ENCODE measurements at places on chromosomes 3 and 15. TPM values are rescaled to one million over a fixed set of nuclear protein-coding genes. Genes with fewer than 3 reads are reported as not detected.

C3orf62 gene
- total RNA-seq = 2.6 TPM

NDUFB5 gene
- total RNA-seq = 360 TPM

RBP2 gene
- total RNA-seq = not detected

GOLGA6A gene
- total RNA-seq = not detected

RPS17 gene
- total RNA-seq = 707 TPM

REC114 gene
- 1.00 TPM for total RNA-seq

ROPN1B gene
- total RNA-seq = 4.6 TPM

CAND2 gene
- total RNA-seq = 61.6 TPM

HIGD2B gene
- total RNA-seq = not detected

ARGFX gene
- not detected for total RNA-seq

U2SURP gene
- total RNA-seq = 39.8 TPM

CCDC80 gene
- total RNA-seq = 54.0 TPM

DNA sequence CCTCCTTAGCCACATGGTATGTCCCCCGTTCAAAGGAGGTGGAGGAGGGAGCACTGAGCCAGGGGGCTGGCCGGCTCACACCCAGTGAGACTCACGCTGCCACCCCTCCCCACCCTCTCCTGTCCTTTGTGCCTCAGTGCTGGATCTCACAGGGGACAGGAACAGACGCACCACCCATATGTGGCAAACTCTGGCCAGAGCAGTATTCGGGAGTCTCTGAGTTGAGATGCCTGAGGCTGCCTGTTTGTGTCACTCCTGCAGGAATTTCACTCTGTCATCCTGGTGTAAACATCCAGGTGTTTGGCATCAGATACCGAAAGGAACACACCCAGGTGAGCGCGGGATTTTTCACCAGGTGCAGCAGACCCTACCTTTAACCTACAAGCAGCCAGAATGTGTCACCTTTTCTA lies 25.7 kb downstream of the RGMA start:
- DNase-seq = peak; percentile 7

GRCh38 chr3:23915537-23916108 lies 1.2 kb downstream of the NKIRAS1 start:
- DNase-seq = no peak

- DNase-seq = no peak
Measured at GRCh38 chr3:134896141-134896540, 101.1 kb downstream of the EPHB1 start.

DNA sequence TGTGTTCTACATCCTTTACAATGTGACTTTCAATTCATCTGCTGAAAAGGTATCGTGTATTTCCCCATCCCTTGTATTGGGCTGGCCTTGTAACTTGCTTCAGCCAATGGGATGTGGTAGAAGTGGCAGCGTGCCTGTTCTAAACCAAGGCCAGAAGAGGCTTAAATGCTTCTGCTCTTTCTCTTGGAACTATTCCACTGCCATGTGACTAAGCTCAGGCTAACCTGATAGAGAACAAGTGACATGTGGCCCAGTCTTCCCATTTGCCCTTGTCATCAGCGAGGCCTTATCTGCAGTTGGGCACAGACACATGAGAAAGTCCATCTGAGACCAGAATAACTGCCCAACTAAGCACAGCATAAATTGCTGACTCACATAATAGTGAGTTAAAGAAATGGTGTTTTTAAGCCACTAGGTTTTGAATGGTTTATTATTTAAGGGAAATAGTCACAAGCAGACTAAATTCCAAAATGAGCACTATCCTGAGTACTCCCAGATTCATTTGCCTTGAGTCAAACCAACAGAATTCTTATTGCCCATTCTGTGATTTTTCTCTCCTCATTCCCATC lies 230.2 kb downstream of the CPNE4 start:
- DNase-seq = peak; percentile 68

- no peak for DNase-seq
Measured at GRCh38 chr15:94125156-94125555, 106.2 kb upstream of the MCTP2 start.

- no peak for DNase-seq
Measured at GRCh38 chr3:131260525-131260924, 121.0 kb upstream of the NUDT16 start.

DNA sequence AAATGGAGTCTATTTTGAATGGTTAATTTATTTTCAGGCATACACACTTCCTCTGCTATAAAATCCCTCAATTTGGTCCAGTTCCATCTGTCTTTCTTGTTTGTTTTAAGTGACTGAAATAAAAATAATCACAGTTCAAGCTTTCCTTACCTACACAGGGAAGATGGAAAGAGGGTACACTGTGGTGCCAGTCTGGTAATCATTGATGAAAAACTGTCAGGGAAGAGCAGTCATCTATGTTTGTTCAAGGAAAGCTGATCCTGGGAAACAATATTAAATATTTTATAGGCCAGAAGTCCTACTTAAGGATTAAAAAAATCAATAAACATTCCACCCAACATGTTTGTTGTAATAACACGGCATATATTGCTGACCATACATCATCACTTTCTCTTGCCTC lies 115.2 kb upstream of the KCNMB2 start:
- DNase-seq = no peak

GRCh38 chr3:134918441-134918840 lies 123.4 kb downstream of the EPHB1 start:
- DNase-seq = no peak

GRCh38 chr15:70954171-70954570 lies 61.5 kb downstream of the LRRC49 start:
- DNase-seq = no peak

GRCh38 chr3:178001670-178002101 lies 534.5 kb upstream of the KCNMB2 start:
- DNase-seq = no peak

DNA sequence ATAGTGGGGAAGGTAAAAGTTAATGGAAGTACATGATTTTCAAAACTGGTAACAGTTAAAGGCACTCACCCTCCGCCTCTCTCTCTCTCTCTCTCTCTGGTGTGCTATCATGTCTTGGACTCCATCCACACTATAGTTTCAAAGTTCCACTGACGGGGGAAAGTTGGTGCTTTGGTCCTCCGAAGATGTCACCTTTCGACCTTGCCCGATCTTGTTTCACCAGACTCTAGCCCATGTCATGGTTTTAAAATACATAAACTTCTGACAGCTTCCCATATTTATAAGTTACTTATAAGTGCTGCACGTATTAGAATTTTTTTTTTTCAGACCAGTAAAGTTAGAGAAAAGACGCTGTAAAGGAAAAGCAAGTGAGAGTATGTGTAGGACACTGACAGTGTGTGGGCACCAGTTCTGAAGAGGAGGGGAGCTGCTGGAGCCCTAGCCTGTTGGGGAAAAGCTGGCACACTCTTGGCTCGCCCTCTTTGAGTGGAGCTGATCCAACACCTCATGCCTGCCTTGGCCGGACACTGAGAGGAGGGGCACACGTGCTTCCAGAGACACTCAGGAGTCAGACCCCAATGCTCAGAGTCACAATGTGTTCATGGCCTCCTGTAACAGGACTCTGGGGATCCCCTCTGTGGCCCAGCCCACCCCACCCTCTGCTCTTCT lies 200.5 kb upstream of the TPM1 start:
- DNase-seq = peak; percentile 65

GRCh38 chr3:177633671-177634207 lies 436.5 kb upstream of the TBL1XR1 start:
- no peak for DNase-seq

DNA sequence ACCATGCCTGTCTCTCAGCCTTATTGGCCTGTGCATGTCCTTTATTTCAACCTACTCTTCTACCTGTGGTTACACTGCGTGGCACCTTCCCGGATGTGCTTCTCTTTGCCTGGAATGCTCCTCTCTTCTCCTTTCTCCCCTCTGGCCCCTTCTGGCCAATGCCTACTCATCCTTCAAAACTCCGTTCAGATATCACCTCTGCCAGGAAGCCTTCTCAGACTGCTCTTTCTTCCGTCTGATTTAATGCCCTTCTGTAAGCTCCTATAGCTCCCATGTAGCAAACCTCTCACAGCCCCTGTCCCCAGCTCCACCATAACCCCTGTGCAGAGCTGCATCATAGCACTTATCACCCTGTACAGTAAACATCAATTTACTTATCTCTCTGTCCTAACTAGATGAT lies 13.2 kb downstream of the KLHL6 start:
- DNase-seq = no peak

DNA sequence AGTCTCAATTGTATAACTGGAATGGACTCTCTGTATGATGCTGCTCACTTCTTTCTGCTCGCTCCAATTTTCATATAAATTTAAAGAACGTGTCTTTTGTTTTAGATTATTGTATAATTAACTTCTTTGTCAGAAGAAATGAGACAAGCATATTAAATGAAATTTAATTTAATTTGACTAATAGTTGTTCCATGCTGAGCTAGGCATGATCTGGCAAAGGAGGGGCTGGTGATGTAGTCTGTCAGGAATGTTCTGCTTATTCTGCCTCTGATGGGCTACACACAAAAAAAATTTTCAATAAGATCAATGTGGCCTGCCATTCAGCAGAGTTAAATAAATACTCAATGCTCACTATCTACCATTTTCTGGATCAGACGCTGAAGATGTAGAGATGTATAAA lies 208.4 kb upstream of the CD96 start:
- no peak for DNase-seq

DNA sequence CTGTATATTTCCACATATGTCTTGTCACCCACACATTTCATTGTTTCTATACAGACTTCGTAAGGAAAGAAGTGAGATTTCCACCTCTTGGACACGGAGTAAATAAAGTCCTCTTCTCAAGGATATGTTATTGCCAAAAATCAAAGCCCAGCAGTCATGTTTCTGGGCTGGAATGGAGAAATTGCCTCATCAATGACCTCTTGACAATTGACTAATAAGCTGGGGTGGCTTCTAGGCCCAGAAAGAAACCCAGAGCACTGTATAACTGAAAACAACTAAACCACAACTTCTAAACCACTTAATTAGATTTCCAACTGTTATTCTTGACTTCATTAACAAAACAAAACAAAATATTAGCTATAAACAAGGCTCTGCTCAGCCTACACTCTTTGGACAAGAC lies 56.4 kb upstream of the SLC24A5 start:
- DNase-seq = no peak

- DNase-seq = no peak
Measured at GRCh38 chr3:126734106-126734723, 30.2 kb downstream of the CHCHD6 start.

- DNase-seq = no peak
Measured at GRCh38 chr15:88658070-88658965, 19.5 kb downstream of the ISG20 start.

DNA sequence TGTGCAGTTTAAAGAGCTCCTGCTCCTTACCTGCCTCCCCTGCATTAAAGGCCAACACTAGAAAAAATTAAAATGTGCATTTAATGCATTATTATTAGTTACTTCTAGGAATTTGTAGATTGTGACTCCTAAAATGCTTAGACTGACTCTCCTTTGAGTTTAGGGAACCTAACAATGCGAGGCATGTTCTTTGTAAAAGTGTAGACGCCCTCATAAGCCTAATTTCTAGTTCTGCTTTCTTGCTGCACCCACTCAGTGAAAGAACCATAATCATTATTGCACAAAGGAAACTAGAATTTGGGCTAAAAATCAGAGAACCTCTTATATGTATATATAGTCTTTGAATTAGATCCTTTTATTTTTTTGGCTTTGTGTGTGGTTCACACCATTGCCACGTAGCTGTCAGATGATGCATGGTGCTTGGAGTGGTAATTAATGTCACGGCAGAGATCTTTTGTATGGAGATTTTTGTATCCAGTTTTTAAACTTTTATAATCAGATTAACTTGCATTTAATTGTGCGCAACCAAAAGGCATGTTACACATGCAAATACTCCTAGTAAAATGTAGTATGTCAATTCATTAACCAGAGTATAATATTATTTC lies 710 bp downstream of the ABHD10 start:
- DNase-seq = no peak

DNA sequence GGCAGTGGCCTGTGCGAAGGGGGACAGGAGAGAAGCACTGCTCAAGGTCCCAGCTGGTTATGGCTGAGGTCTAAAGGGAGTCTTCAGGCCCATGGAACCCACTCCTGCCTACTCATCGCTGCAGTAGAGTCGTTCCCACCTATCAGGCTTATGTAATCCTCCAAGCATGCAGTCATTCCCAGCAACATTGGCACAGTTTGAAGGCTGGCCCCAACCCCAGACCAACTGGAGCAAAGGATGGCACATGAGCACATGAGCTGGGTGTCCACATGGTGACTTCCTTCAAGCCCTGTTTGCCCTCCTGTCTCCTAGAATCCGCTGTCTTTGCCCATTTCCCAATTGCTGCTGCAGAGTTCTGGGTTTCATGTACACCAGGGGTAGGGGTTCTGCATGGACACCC lies 60.5 kb upstream of the FGD5 start:
- no peak for DNase-seq

DNA sequence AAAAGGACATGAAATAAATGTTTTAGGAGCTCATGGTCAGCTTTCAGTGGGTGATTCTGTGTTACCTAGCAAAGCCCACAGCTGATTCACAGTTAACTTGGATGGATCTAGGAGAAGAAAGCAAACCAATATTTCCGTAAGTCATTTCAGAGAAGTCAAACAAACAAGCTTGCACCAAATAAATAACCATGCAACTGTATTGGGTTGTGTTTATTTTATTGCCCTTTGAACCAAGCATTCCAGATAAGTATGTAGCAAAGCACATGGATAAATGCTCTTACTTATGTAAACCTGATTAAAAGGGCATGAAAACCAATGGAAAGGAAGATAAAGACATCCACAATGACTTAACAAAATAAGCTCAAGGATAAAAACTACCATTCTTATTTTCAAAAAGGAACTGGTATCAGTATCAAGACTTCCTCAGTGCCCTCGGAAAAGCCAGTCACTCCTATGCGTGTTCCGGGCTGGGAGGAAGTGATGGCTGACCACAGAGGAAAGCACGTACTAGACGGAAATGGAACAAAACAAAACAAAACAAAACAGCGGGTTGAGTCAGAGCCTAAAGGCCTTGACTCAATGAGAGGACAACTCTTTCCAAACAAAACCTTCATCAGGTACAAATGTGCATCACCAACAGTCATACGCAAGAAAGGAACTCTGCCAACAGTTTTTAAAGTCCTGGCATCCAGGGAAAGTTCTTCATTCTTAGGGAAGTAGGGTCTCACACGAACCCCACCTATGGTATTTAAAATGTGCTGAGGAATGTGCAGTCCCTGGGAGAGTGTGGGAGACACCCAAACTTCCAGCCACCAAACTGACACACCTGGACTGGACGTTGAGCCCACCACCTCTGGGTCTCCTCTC lies 103.3 kb downstream of the SNRK start:
- peak; percentile 59 for DNase-seq

GRCh38 chr3:150421799-150422548 lies 13.9 kb downstream of the TSC22D2 start:
- no peak for DNase-seq

- no peak for DNase-seq
Measured at GRCh38 chr3:181302960-181303359, 313.4 kb upstream of the DNAJC19 start.

- peak; percentile 44 for DNase-seq
Measured at GRCh38 chr3:172203522-172204258, 164.3 kb downstream of the FNDC3B start.

- DNase-seq = no peak
Measured at GRCh38 chr15:77673866-77674265, 41.2 kb upstream of the LINGO1 start.

- DNase-seq = no peak
Measured at GRCh38 chr15:60223176-60223575, 174.6 kb downstream of the ANXA2 start.

Data from Right ventricle myocardium superior (tissue), 1 donor.